ENCODE measurements at places on chromosomes 3 and 15.

- no peak for DNase-seq
These were observed 260.9 kb downstream of the CHST2 start for GRCh38 chr3:143380449-143380848.

- no peak for DNase-seq
These were observed 120.2 kb upstream of the PFN2 start for GRCh38 chr3:150090877-150091276.

DNA sequence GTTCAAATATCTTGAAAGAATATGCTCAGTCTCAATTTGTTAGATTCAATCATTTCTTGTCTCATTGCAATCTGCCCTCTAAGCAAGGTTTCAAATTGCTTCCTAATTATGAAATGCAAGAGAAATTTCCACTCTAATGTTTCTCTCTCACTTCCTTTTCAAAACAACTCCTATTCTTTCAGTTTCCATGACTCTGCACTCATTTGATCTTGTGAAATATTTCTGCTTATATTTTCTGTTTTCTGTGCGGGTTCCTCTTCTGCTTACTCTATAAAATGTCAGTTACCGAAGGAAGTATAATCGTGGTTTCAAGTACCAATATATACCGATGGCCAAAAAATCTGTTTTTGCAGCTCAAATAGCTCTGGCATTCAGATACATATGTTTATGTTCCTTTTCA lies 521.9 kb upstream of the NAALADL2 start:
- no peak for DNase-seq

- DNase-seq, result no peak
These were observed 42.3 kb upstream of the ROPN1 start for GRCh38 chr3:124034016-124034843.

- no peak for DNase-seq
These were observed 9.7 kb downstream of the ETV5 start for GRCh38 chr3:186099178-186099577.

GRCh38 chr3:150889106-150889505 lies 16.1 kb downstream of the MINDY4B start:
- DNase-seq, result no peak

Measured in stimulated activated CD4-positive, alpha-beta T cell treated with anti-CD3 and anti-CD28 coated beads, Interleukin-12 subunit alpha, Interleukin-12 subunit beta, amount 100 ng/mL, for 24 hours (primary cell).